ENCODE measurements at places on chromosomes 12 and 14.

DNA sequence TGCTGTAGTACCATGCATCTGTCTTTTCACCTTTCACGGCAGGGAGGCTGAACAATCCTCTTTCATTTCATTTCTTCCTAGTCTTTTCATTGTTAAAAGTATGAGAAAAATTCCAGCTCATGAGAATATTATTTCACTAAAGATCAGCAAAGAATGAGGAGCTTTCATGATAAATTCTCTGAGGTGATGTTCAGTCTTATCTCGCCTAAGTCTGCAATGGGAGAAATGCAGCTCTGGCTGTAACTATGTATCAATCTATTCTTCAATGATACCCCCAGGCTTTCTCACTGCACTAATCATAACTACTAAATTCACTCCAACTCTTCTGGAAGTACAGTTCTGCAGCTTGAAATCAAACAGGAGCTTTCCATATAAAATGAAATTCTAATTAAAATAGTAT is 15.7 kb downstream of the FOXG1 start:
- no peak for DNase-seq

DNA sequence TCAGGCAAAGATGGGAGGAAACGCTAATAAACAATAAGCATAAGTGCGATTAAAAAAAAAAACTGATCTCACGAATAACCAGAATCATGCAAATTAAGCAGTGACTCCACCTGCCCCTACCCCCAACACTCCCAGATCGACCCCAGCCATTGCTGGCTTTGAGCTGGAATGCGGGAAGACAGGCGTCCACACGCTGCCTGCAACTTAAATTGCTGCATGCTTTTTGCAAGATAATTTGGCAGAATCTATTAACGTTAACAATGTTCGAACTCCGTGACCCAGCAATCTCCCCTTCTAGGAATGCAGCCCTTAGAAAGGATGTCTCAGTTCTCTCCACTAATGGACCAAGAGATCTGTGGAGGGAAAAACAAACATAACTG is 935 bp upstream of the CKB start:
- no peak for DNase-seq

- DNase-seq = no peak
Measured at GRCh38 chr14:61992926-61993325, 230.7 kb downstream of the SNAPC1 start.

GRCh38 chr14:60925286-60925685 is 55.6 kb downstream of the TRMT5 start:
- no peak for DNase-seq
